ENCODE measurements at places on chromosomes 3 and 15.
A peak's percentile ranks its signal among the peaks of the same experiment; 100 is the strongest.

- DNase-seq: no peak
Measured at GRCh38 chr3:20488151-20488550, 302.1 kb upstream of the SGO1 start.

DNA sequence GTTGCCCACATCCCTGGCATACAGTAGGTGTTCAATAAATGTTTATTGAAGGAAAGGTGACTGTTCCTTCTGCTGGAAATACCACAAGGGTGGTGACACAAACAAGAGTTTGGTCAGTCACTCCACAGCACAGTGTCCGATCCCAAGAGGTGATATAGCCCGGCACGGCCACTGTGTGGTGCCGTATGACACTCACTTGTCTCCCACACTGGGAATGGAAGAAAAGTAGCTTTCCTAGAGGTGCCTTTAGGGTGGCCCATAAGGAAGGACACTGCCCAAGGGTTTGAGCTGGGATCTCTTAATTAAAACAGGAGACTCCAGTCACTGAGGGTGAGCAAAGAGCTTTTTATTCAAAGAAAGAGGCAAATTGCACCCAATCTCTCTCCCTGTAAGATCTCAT, 40.5 kb downstream of the TGM4 start:
- DNase-seq: no peak

GRCh38 chr3:126528800-126529541, 5.0 kb downstream of the CHST13 start:
- no peak for DNase-seq

GRCh38 chr3:13017361-13018042, 55.7 kb downstream of the IQSEC1 start:
- no peak for DNase-seq

GRCh38 chr3:147962408-147963164, 553.4 kb downstream of the ZIC1 start:
- no peak for DNase-seq

GRCh38 chr3:8112587-8112986, 389.0 kb upstream of the LMCD1 start:
- no peak for DNase-seq

DNA sequence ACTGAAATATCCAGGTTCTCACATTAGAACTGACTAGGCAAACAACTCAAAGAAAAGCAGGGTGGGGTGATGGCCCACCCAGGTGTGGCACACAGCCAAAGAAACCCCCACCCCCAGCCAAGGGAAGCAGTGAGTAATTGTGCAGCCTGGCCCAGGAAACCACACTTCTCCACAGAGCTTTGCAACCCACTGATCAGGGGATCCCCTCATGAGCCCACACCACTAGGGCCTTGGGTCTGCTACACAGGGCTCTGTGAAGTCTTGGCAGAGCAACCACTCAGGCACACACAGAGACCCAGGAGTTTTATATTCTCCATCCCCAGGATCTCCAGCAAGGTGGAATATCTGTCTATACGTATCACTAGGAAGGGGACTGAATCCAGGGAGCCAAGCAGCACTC, 22.2 kb upstream of the TRIM42 start:
- no peak for DNase-seq

DNA sequence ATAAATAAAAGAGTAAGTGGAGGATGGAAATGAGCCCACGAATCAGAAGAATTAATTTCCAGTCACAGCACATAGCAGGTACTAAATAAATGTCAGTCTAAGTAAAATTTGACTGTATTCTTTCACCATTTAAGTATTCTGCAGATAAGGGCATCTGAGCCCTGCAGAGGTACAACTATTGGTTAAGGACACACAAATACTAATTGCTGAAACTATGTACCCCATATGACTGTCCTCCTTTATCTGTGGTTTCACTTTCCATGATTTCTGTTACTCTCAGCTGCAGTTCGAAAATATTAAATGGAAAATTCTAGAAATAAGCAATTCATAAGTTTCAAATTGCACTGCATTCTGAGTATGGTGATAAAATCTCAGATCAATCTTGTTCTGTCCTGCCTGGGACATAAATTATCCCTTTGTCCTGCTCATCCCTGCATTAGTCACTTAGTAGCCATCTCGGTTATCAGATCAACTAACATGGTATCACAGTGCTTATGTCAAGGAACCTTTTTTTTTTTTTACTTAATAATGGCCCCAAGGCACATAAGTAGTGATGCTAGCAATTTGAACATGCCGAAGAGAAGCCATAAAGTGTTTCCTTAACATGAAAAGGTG, 95.1 kb downstream of the LSAMP start:
- DNase-seq: no peak

GRCh38 chr3:141152801-141153678, 78.6 kb upstream of the PXYLP1 start:
- DNase-seq: no peak

DNA sequence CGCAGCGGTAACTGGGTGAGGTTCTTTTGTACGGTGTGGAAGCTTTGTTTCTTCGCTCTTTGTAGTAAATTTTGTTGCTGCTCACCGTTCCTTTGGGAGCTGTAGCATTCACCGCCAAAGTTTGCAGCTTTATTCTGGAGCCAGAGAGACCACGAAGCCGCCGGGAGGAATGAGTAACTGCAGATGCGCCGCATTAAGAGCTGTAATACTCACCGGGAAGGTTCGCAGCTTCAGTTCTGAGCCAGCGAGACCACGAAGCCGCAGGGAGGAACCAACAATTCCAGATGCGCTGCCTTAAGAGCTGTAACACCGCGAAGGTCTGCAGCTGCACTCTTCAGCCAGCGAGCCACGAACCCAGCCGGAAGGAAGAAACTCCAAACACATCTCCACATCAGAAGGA, 56.0 kb upstream of the DYNC1LI1 start:
- no peak for DNase-seq

DNA sequence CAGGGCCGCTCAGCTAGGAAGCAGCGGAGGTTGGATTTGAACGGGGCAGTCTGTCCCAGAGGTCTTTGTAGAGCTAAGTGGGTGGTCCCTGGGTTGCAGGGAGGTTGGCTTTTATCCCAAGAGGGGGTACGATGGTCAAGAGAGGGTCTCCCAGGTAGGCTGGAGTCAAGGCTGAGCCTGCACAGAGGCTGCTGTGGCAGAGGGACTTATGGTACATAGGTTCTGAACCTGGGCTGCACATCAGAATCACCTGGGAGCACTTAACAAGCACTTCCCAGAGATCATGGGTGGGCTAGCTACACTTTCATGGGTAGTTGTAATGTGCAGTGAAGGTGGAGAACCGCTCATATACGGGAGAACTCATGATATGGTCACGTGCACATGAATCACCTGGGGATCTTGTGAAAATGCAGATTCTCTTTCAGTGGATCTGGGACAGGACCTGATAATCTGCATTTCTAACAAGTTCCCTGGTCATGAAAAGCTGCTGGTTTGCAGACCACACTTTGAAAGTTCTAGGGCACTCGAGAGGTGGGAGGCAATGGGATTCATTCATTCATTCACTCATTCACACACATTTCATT, 2.9 kb upstream of the RASGRF1 start:
- no peak for DNase-seq

DNA sequence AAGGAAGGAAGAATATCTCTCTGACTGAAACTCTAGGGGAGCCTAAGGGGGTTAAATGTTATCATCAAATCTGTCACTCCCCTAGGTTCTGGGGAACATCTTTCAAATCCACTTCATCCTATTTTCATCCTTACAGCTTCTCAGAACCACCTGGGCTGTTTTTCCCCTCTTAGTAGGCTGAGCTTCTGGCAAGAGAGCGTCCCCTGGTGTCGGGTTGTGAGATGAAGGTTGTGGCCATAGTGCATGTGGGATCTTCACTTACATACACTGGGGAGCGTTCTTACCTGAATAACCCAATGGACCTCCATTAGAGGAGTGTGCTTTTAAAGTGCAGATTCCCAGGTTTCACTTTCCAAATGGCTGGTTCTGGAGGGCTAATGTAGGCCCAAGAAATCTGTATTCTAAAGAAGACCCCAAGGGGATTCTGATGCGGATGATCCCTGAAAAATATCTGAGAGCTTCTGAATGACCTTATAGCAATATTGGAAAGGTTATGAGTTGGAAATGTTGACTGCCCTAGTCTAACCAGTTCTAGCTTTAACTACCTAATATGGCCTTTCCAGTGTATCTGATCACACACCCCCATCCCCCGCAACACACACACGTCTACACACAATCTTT, 663.7 kb downstream of the AGBL1 start:
- DNase-seq: no peak

- DNase-seq: no peak
Measured at GRCh38 chr3:171173736-171174135, 147.2 kb upstream of the SLC2A2 start.

- no peak for DNase-seq
Measured at GRCh38 chr3:57745101-57745500, 11.0 kb upstream of the SLMAP start.

- DNase-seq: no peak
Measured at GRCh38 chr3:127258733-127259132, 29.1 kb downstream of the PRR20G start.

- no peak for DNase-seq
Measured at GRCh38 chr3:107950417-107950816, 140.4 kb downstream of the CD47 start.

- no peak for DNase-seq
Measured at GRCh38 chr3:193598202-193598601, 5.2 kb downstream of the OPA1 start.

DNA sequence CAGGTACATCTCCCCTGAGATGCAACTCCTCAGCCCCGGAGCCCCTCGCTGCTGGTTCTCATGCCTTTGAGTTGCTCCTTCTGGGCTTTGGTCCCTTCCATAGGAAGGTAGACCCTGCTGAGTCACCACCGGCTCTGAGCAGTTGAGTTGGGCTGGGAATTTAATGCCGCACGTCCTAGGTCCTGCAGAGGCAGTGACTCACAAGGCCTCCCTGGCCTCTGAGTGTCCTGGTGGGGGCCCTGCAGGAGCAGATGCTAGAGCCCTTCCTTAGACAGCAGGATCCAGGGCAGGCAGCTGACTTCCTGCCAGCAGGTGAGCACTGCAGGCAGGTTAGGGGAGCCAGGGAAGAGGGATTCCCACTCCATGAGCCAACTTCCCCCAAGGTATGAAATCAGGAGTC, 5.5 kb upstream of the NTRK3 start:
- DNase-seq: no peak

DNA sequence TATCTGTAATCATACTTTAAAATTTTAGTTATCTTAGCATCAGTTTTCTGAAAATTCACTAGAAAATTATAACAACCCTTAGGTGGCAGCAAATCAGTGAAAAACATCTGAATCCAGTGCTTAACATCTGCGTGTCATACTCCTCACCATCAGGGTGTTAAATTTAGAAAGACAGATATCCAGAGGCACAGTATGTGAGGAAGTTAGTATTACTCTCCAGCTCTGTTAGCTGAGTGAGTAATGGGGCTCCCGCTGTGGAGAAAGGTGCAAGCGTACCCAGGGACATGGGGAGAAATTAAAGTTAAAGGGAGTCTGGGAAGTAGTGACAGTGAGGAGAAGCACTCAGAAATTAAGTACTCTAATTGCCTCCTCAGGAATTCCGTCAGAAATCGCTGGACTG, 50.9 kb downstream of the CEP63 start:
- DNase-seq: no peak

DNA sequence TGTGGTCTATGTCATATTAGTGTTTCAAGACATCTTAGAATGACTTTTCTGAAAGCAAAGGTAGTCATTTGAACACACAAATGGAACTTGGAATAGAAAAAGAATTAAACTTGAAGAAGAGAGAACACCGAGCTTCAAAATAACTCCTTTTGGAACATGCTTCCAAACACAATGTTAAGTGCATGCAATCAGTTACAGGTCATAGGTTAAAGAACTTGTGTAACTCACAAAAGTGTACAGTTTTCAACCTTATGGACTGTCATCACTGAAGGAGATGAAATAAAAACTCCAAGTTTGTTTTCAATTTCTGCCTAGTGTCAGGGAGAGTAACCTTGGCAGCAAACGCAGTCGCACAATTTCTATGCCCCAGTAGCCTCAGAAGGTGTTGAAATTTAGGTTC, 192.9 kb upstream of the NECTIN3 start:
- no peak for DNase-seq

- DNase-seq: peak; percentile 25
Measured at GRCh38 chr15:89243691-89244573, at the start of gene FANCI. Gene FANCI, plus strand, starts transcription at chr15:89243979. Its CDS starts 3,669 bp downstream, at chr15:89247648.

DNA sequence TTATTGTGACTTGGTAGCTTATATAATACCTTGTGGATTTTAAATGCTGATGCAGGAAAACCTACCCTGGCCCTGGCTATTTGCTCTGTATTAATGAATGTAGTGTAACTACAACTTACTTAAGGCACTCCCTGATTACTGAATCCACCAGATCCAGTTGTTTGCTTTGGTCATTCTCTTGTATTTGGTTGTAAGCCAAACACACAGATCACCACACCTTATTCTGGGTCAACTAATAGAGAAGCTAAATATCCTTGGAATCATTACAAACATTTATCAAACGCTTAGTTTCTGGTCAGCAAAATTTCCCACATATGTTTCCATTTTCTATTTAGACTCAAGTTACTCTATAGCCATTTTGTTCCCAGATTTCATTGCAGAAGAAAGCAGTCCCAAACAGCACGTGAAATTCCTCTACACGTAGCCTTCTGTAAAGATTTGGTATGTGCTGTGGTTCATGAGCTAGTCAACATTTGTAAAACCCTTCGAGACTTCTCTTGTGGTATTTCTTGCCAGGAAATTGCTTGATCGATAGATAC, 322.6 kb downstream of the MEX3B start:
- DNase-seq: no peak

DNA sequence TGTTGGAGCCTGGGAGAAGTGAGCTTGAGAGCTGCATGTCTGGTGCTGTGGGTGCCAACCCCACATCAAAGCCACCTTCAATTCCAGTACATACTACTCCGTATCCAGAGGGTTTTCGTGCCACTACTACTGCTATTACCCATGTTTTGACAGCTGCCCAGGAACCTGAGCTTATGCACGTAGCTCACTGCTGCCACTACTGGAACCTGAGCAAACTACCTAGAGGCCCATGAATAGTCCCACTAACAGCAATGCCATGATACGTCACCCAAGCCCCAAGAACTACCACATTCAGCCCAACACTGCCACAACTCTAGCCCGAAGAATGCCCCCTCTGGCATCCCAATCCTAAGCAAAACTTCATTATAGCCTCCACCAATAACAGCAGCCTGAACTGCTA, 215.2 kb upstream of the BCHE start:
- no peak for DNase-seq

- no peak for DNase-seq
Measured at GRCh38 chr3:180018543-180018942, 18.2 kb downstream of the PEX5L start.

GRCh38 chr15:62994975-62995681, 47.4 kb upstream of the TPM1 start:
- DNase-seq: no peak

- DNase-seq: no peak
Measured at GRCh38 chr3:29440413-29441305, 159.8 kb downstream of the RBMS3 start.

GRCh38 chr3:157500232-157500631, 3.0 kb downstream of the VEPH1 start:
- DNase-seq: no peak

DNA sequence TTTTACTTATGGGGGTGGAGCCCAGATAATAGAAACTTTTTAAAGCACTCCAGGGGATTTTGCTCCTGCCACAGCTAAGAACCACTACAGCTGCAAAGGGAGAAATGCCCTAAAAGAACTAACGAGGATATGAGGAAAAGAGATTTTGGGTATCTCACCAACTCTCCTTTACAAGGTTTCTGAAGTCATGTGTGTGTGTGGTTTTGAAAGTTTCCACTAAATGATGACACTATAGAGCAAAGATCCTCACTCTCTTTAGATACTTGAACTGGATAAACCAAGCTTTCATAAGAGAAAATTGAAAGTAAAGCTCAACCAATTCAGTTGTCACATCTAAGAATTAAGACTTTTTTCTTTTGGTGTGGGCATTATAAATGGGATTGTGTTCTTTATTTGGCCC, 455.3 kb upstream of the ALCAM start:
- DNase-seq: no peak
